ENCODE measurements at places on chromosomes 3 and 15. TPM values are rescaled to one million over a fixed set of nuclear protein-coding genes. Genes with fewer than 3 reads are reported as not detected.

STARD5 gene
- total RNA-seq = 21.1 TPM

FBXO40 gene
- total RNA-seq = not detected

GOLGA6B gene
- not detected for total RNA-seq

PLIN1 gene
- total RNA-seq = under 0.01 TPM

GJD2 gene
- total RNA-seq = not detected

SPESP1 gene
- total RNA-seq = 4.2 TPM

C3orf22 gene
- total RNA-seq = not detected

PPP2R3A gene
- total RNA-seq = 11.8 TPM

RLBP1 gene
- total RNA-seq = not detected

GP9 gene
- total RNA-seq = not detected

ATP13A5 gene
- total RNA-seq = not detected

FAM174B gene
- 1.2 TPM for total RNA-seq

TIPIN gene
- 20.7 TPM for total RNA-seq

ASB7 gene
- total RNA-seq = 13.5 TPM

DNAH12 gene
- total RNA-seq = 0.28 TPM

Measured in regular cardiac myocyte (primary cell).